ENCODE measurements at places on chromosomes 1 and 21.
A peak's percentile ranks its signal among the peaks of the same experiment; 100 is the strongest.

DNA sequence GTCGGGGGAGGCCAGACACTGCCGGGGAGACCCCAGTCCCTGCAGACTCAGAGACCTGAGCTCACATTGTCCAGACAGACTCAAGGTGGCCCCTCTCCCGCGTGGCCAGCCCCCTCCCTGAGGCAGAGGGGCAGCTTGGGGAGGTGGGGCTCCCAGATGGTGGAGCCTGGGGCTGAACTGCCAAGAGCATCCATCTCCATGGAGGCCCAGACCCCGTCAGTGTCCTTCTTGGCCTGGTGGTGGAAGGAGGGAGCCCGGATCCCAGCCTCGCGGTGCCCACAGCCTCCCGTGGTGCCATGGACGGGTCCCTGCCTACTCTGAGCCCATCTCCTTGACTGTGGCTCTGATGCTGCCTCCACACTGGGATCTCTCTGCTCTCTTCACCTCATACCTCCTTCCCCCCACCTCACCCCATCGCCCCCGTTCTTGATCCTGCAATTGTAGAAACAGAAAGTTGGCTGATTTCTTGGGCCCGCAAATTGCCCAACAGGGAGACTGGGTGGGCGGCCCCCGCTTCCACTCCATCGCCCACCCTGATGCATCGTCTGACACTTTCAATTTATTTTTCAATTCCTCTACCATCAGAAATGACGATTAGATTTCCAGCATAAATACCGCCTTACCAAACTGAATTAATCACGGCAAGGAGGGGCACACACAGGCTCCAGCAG is 348.9 kb downstream of the MATN1 start:
- no peak for DNase-seq

DNA sequence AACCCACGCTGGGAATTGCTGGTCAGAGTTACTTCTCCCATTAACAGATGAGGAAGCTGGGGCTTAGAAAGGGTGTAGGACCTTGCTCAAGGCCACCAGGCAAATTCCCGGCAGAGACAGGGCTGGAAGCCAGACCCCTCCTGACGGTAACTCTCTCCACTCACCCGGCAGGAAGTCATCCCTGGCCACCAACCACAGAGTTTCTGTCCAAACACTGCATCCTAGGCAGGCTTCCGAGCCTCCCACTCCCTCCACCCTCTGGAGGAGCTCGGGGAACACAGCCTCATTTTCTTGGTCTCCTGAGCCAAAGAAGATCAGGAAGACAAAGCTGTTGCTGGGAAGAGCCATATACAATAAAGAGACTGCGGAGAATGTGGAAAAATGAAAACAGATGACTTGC is 25.0 kb upstream of the ZNF436 start:
- DNase-seq = peak; percentile 72

GRCh38 chr1:116990612-116991151 is 10.9 kb upstream of the CD101 start:
- DNase-seq = no peak

DNA sequence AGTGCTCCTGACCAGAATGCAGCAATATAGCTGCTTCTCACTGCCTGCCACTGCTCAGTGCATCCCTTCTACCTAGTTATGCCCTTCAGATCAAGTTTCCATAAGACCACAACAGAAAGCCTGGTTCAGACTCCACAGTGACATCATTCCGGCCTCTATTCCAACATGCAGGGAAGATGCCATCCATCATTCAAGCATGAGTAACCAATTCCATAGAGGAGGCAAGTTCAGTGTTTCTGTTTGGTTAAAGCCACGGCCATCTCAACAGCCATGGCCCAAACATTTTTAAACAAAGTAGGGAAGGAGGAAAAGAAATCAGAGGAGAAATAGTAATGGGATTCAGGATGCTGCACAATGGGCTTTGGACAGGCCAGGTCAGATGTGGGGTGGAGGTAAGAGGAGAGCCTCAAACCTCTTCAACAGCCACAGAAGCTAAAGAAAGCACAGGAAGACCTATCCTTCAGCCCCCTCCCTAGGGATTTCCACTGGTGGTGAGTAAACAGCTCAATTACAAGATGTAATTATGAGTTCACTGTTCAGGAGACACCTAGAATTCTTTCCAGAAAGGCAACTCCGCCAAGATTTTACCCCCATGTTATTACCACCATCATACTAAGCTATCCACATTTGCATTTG is 484.9 kb downstream of the SETD4 start:
- peak; percentile 87 for DNase-seq

GRCh38 chr1:167156466-167156865 is 62.6 kb downstream of the STYXL2 start:
- DNase-seq = no peak

- no peak for DNase-seq
These were observed 8.0 kb upstream of the GUCA2A start for GRCh38 chr1:42172381-42173133.

GRCh38 chr1:162629077-162629627 is 3.1 kb upstream of the DDR2 start:
- DNase-seq = peak; percentile 37

DNA sequence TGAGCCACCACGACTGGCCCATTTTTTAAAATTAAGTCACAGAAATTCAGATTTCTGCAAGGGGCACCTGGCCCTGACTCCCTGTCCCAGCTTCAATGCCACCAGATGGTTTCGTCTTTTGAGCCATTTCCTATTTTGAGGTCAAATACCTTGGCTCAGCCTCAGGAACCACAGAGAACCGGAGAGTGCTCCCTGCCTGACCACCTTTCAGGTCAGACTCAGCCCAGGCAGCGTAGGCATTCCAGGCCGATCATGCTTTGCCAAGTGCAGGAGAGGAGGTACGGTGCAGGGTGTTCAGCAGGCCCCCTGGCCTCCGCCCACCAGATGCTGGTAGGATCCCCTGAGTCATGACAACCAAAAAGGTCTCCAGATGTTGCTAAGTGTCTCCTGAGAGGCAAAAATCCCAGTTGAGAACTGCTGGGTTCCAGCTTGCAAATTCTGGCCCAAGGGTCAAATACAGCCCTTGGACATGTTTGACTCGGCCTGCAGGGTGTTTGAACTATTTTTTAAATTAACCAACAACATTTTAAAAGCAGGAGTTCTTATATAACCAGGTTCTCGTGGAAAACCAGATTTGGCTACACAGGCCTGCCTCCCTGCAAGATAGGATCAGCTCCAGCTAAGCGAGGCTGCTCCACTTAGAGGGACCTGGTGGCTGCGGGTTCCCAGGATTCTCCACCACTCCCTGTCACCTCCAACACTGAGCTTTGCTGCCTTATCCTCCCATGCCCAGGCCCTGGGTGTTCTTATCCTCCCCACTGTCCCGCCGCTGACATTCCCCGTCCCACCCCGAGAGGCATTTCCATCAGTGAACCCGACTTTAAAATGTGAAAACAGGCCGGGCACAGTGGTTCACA is 61.9 kb upstream of the TARDBP start:
- DNase-seq = no peak

DNA sequence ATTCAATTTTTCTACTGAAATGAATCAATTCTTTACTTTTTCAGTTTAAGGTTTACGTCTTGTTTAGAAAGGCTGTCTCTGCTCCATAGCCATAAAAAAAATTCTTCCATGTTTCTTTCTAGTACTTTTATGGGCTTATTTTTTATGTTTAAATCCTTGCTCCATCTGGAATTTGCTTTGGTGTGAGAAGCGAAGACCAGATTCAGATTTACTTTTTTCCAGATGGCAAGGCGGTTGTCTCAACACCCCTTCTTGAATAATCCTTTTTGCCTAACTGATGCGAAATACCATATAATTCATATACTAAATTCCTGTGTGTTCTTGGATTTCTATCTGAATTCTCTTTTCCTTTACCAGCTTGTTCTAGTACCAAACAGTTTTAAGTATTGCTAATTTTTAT is 101.5 kb downstream of the C1orf94 start:
- no peak for DNase-seq

GRCh38 chr1:156826630-156827029 is 10.0 kb upstream of the SH2D2A start:
- no peak for DNase-seq

DNA sequence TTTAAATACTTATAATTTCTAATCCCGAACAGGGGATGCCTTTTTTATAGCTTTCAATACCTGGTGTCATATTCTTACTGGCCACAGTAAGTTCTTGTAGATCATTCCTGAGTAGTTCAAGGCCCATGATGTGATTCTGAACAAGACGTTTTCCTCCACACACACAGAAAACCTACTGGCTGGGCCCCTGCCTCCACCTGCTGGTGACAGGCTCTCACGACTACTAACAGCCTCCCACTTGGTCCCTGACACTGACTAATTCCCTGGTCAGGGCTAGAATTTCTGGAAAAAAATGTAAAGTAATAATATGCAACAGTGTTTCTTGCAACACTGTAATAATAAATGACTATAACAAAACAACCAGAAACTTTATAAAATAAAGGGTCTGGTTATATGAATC is 50.4 kb upstream of the RIPK4 start:
- DNase-seq = peak; percentile 69

DNA sequence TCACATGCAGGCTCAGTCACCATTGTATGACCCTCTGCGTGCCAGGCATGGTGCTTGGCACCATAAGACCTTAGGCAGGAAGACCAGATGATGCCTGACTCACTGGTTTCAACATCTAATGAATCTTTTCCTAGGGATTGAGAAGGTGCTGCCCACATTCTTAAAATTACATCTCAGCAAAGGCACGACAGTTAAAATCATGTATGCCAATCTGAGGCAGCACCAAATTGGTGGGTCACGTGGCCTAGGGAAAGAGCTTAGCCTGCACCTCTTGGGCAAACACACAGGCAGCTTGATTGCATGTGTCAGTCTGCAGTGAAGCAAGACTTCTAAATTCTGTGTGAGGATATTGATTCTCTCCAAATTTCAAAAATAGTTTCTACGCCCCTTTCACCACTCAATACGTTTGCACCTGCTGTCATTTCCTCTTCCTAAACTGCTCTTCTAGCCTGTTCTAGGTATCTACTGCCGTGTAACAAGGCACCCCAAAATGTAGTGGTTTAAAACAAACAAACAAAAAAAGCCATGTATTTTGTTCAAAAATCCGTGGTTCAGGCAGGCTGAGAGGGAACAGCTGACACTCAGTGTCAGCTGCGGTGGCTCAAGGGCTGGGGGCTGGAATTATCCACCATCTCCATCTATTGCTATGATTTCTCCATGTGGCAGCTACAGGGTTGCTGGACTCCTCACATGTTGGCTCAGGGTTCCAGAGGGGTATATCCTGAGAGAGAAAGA is 160.2 kb upstream of the FGGY start:
- DNase-seq = peak; percentile 57

- DNase-seq = peak; percentile 58
These were observed 6.9 kb downstream of the USP48 start for GRCh38 chr1:21775985-21776562.

DNA sequence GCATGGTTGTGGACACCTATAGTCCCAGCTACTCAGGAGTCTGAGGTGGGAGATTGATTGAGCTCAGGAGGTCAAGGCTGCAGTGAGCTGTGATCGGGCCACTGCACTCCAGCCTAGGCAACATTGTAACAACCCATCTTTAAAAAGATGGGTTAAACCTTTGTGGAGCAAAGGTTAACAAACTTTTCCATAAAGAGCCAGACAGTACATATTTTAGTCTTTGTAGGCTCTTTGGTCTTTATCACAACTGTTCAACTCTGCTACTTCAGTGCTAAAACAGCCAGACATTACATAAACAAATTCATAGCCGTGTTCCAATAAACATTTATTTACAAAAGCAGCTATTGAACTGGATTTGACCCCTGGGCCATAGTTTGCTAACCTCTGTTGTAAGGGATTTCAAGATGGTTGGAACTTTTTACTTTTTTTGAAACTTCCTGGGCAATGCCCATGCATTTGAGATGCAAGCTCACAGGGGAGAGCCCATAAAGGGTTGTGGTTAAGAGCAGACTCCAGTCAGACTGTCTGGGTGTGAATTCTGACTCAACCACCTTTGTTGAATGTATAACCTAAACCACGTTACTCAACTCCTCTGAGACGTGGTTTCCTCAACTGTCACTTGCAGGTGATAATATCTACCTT is 10.8 kb downstream of the INAVA start:
- no peak for DNase-seq

DNA sequence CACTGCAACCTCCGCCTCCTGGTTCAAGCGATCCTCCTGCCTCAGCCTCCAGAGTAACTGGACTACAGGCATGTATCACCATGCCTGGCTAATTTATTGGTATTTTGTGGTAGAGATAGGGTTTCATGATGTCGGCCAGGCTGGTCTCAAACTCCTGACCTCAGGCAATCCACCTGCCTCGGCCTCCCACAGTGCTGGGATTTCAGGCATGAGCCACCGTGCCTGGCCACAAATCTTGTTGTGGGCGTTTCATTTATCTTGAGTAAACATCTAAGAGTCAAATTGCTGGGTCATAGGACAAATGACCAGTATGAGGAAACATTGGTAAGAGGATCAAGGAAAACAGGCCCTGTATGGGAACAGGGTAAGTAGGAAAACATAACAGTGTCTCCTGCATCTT is 17.9 kb downstream of the TMEM200B start:
- DNase-seq = no peak
